Activated T-cell treated with anti-CD3 and anti-CD28 coated beads, Interleukin-2, amount 50 U/mL, for 48 hours (primary cell): ENCODE measurements at places on chromosomes 1 and 21.
A peak's percentile ranks its signal among the peaks of the same experiment; 100 is the strongest.

DNA sequence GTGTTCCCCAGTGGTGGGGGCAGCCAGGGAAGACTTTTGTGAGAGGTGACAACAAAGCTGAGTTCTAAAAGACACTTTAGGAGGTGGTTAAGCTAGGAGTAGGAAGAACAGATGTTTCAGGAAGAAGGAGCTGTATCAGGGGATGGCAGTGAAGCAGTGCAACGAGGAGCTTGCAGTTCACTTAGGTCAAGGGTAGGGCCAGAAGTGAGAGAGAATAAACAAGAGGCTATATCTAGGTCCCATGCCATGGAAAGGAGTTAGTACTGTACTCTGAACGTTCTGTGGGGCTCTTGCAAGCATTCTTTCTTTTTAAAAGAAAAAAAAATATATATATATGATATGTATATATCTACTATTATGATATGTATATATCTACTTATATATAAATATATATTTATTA is 244.4 kb downstream of the NFIA start:
- no peak for DNase-seq

DNA sequence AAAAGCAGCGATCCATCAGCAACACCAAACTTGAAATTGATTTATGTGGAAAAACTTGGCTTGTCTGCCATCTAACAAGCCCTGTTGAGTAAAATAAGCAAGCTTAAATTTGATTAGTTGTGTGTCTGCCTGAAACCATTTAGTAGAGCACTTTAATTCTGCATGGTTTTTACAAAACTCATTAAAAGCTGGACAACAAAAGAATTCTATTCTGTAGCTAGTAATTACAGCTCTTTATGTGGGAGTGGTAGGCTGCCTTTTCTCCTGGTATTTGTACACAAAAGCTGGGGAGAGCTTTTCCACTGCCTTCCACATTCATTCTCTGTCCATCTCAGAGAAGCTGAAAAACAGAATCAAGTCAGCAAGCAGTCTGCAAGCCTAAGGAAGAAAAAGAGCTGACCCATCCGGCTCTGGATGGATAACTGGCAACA is 1.7 kb downstream of the ETS2 start:
- DNase-seq: no peak

- DNase-seq: no peak
These were observed 554 bp upstream of the SLC39A1 start for GRCh38 chr1:153963850-153964331.

DNA sequence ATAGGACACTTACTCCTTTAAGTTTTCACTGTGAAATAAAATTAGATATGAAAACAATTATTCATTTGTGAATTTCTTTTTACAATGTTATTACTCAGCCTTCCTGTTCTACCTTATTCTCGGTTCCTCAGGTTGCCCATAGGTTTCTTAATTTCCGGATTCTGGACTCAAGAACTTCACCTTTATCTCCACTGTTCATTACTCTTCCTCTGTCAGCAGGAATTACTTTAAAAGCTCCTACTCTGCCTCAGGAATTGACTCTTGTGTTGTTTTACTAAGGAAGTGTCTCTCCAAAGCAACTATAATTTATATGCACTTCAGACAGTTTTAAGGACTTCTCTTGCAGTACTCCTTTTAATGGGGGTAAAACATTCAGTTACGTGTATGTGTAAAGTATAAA is 123.8 kb downstream of the OSBPL9 start:
- DNase-seq: no peak

DNA sequence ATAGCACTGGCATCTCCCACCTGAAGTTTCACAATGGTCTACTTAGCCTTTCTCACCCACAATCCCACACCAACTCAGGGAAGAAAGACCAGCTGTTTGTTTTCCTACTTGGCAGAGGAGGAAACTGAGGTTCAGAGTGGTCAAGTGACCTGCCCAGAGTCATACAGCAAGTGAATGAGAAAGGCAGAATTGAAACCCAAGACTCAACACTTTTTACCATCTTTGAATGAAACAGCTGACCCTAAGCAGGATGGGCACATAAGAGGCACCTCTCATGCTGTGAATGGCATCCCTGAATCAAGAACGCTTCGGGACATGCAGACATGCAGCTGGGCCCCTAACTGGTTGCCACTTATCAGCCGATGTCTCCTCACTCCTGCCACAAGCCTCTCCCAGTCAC is 193.8 kb downstream of the HIVEP3 start:
- DNase-seq: no peak

DNA sequence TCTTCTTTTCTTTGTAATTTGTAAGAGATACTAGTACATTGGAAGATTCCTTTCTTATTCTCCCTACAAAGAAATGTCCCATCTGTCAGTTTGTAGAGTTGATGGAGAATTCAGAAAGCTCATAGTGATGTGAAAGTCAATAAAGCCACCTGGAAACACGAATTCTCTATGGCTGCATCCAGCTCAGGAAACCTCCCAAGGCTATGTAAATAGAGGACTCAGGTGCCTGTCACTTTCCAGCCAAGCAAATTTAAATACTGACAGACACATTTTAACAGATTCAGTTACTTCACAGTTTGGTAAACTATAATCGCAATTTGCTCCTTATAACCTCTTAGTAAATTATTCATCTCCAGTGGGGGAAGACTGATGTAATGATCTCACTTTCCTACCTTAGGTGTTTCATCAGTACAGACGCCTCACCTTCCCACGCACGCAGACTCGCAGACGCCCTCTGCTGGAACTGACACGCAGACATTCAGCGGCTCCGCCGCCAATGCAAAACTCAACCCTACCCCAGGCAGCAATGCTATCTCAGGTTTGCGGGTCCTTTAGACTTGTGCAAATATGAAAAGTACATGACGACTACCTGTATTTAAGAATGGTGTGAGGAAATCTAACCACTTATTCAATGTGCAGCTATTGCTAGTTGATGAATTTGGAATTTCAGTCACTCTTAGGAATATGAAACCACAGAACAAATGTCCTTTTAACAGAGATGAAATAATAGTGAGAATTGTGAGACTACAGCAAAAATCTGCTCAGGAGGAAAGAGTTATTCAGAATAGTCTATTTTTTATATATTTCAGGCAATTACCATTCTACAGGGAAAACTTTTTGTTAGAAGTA is 60.6 kb downstream of the PTPRC start:
- DNase-seq: peak; percentile 87

- no peak for DNase-seq
These were observed 98.3 kb downstream of the DUSP10 start for GRCh38 chr1:221643404-221644144.
